Muscle of arm (tissue), 14 donors: ENCODE measurements at places on chromosomes 13 and 19.
A peak's percentile ranks its signal among the peaks of the same experiment; 100 is the strongest.

- no peak for DNase-seq
Measured at GRCh38 chr13:29959086-29959485, 108.7 kb upstream of the UBL3 start.

DNA sequence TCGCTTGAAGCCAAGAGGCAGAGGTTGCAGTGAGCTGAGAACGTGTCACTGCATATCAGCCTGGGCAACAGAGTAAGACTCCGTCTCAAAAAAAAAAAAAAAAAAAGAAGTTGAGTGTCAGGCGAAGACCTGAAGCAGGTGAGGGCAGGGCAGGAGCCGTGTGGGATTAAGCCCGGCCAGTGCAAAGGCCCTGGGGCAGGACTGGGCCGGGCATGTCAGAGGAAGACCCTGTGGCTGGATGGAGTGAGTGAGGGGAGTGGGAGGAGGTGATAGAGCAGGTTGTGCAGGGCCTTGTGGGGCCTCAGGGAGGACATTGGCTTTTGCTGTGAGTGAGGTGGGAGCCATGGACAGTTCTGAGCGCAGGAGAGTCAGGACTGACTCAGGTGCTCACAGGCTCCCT lies 47.9 kb downstream of the TMED1 start:
- no peak for DNase-seq

- DNase-seq: no peak
Measured at GRCh38 chr13:34376483-34376882, 558.5 kb downstream of the RFC3 start.

- DNase-seq: peak; percentile 63
Measured at GRCh38 chr19:8505680-8506401, 3.4 kb upstream of the PRAM1 start.

GRCh38 chr13:110559429-110559943 lies 2.0 kb downstream of the RAB20 start:
- peak; percentile 18 for DNase-seq

- DNase-seq: no peak
Measured at GRCh38 chr13:87981416-87981815, 310.2 kb downstream of the SLITRK5 start.

- no peak for DNase-seq
Measured at GRCh38 chr19:19661141-19661674, 2.3 kb downstream of the ATP13A1 start.

DNA sequence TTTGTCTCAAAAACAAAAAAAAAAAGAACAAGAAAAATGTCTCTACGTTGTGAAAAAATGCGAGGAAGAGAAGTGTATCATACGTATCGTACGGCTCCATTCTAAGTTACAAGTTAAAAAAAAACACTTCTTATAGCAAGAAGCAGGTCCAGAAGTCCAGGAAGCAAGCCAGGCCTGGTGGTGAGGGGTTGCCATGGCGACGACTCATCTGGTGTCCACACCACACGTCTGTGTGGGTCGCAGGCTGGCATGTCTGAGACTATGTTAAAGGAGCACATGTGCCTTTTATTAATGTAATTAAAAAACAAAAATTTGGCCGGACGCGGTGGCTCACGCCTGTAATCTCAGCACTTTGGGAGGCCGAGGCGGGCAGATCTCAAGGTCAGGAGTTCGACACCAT lies 5.9 kb downstream of the MED16 start:
- no peak for DNase-seq

- no peak for DNase-seq
Measured at GRCh38 chr13:78598116-78598781, 5.1 kb downstream of the POU4F1 start.

GRCh38 chr13:112803422-112803821 lies 113.6 kb downstream of the ATP11A start:
- no peak for DNase-seq

DNA sequence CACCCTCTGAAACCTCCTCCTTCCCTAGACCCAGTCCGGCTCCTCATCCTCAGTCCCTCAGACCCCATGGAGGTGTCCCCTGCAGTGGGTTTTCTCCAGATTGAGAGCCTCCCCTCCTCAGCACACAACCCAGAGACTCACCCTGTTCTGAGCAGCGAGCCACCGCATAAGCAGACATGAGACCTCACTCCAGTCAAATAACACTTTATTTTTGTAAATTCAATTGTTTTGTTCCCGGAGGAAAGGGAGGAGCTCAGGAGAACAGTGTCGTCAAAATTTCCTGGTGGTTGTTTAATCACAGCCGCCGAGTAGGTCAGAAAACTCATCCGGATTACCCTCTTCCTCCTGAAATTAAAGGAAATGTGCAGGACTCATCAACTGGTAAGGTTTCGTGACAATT lies 57.5 kb downstream of the ERICH4 start:
- DNase-seq: no peak
